ENCODE measurements at places on chromosomes 4 and X. TPM values are rescaled to one million over a fixed set of nuclear protein-coding genes. Genes with fewer than 3 reads are reported as not detected.

The MUC7 gene
- not detected for total RNA-seq

The PRRG1 gene
- not detected for total RNA-seq

The GJB1 gene
- total RNA-seq, result not detected

- H3K36me3 ChIP-seq, result no peaks in the 10 kb centered on the region
- H3K4me1 ChIP-seq, result no peaks in the 10 kb centered on the region
- no peak for DNase-seq
- H3K4me3 ChIP-seq, result no peak overlapping the region
- no peak overlapping the region for H3K27ac ChIP-seq
These were observed 78.9 kb upstream of the UNC5C start for GRCh38 chr4:95627709-95628108.

DNA sequence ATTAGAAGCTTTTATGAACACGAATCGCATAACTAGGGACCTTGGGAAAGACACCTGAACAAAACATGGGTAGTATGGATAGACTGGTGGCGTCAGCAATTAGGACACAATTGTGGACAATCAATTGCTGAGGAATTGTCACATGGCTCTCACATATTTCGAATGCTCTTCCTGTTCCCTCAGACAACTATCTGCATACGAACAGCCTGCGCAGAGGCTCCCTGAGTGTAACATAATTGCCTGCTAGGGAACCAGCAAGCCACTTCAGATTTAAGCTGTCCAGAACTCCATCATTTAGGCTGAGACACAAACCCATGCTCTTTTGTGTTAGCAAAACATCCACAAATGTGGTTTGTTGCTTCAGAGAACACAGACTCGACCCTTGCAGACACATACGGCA lies 160.8 kb downstream of the MGST2 start:
- DNase-seq, result no peak
- H3K4me1 ChIP-seq, result peaks cover 9% of the 10 kb centered on the region
- no peak overlapping the region for H3K4me3 ChIP-seq
- no peak overlapping the region for H3K27ac ChIP-seq

DNA sequence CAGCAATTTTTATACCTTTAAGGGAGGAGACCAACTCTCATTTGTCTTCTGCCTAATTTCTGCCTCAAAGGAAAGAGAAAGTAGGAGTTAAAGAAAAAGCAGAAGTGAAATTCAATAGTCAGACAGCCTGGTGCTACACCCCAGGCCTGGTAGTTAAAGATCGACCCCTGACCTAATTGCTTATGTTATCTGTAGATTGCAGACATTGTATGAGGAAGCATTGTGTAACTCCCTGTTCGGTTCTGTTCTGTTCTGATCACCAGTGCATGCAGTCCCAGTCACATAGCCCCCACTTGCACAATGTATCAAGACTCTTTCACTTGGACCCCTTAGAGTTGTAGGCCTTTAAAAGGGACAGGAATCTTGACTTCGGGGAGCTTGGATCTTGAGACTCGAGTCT lies 335.9 kb upstream of the AR start:
- H3K27me3 ChIP-seq, result no peaks in the 10 kb centered on the region
- no peak for DNase-seq
- no peaks in the 10 kb centered on the region for H3K36me3 ChIP-seq
- no peak overlapping the region for H3K27ac ChIP-seq
- no peaks in the 10 kb centered on the region for H3K4me1 ChIP-seq
- H3K4me3 ChIP-seq, result no peak overlapping the region

All from Karpas-422 (cell line).